ENCODE measurements at places on chromosomes 2 and 18.

- no peak for DNase-seq
Measured at GRCh38 chr2:187117483-187117882, 268.5 kb upstream of the ZSWIM2 start.

DNA sequence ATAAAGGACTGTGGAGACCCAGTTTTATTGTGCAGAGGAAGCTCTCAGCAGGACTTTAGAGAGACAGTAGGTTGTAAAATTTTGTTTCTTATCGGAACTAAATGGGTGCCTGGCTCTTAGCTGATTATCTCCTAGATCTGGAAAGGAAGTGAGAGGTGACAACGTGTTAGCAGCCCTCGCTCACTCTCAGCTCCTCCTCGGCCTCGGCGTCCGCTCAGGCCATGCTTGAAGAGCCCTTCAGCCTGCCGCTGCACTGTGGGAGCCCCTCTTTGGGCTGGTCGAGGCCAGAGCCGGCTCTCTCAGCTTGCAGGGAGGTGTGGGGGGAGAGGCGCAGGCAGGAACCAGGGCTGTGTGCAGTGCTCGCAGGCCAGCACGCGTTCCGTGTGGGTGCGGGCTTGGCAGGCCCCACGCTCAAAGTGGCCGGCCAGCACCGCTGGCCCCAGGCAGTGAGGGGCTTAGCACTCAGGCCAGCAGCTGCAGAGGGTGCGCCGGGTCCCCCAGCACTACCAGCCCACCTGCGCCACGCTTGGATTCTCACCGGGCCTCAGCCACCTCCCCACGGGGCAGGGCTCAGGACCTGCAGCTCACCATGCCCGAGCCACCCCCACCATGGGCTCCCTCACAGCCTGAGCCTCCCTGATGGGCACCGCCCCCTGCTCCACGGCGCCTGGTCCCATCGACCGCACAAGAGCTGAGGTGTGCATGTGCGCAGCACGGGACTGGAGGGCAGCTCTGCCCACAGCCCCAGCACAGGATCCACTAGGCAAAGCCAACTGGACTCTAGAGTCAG lies 4.6 kb upstream of the MFF start:
- DNase-seq = no peak

DNA sequence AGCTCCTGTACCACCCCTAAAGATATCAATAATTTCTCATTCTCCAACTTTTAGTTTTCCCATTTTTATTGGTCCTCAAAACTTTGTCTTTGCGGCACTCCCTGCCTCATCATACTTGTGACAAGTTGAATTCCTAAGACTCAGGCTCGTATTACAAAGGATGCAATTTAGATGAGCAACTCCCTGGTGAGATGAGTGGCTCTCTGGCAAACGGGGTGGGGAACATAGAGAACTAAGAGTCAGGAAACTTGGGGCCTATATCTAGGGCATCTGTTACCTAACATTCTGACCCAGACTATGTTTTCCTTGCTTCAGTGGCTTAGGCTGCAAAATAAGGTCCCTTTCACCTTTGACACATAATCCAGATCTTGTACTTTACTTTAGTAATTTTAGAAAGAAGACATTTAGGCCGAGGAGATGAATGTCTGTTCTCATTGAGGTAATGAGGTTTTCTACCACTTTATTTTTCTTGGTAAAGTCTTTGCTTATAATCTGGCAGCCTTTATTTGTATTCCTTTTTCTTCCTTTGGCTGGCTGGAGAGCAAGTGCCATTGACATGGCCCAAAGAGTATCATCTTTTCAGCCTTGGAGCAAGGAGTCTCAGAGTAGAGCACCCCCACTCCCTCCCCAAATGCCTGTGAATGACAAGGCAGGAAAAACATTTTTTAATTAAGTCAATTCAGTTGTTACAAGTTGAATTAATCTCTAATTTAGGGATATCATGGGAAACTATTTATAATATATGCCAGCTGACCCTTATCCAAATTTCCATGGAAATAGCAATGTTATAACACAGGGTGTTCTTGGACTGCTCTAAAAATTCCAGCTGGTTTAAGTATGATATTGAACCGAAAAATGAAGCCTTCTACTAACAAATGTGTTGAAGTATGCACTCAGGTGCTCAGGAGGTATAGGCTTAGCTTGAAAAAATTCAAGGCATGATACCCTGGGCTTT lies 15.2 kb downstream of the TSPYL6 start:
- DNase-seq = no peak

DNA sequence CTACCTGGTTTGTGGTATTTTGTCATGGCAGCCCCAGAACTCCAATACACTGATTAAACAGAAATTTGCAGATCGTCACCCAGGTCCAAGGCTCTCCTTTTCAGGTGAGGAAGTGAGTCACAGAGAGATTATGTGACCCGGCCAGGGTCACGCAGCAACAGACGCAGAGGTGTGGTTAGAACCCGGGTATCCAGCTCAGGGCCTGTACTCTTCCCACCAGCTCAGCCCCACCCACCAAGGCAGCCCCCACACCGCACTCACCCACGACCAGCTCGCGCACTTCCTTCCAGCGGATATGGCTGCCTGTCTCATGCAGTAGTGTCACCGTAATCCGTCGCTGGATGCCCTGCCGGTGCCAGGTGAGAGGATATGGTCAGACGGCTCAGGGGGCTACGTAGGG lies 48.1 kb downstream of the AQP12A start:
- DNase-seq = no peak

DNA sequence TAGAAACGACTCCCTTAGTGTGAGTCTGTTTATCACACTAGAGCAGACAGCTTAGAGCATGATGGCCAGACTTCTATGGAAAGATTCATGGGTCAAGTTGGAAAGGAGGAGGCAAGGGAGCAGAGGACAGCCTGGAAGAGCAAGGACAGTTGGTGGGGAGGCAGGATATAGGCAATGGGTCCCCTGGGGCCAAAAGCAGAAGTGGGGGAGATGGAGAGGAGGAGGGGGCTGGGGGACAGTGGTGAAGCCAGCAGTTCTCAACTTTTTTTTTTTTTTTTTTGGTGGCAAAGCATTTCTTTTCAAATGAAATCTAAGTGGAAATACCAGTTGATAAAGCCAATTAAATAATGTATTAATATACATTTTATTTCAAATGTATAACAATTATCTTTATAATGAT lies 197.9 kb downstream of the HRH4 start:
- no peak for DNase-seq

GRCh38 chr2:37472959-37473358 lies 128.5 kb downstream of the QPCT start:
- DNase-seq = no peak

DNA sequence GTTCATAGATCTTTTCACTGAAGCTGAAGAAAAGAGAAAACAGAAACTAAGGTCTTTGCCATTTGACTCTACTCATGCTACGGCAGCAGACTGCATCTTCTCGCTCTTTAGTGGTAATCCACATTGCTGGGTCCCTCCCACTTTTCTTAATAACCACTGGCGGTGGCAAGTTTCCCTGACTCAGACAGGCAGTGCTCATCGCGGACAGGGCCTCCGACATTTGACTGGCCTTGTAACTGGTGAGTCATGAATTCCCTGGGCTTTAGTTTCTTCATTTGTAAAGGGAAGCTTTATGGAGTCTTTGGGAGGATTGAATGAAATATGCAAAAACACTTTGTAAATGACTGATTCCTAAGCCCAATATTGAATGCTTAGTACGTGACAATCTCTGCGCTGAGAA lies 238.2 kb upstream of the RBBP8 start:
- no peak for DNase-seq

- no peak for DNase-seq
Measured at GRCh38 chr2:227703961-227704360, 13.9 kb downstream of the SLC19A3 start.

DNA sequence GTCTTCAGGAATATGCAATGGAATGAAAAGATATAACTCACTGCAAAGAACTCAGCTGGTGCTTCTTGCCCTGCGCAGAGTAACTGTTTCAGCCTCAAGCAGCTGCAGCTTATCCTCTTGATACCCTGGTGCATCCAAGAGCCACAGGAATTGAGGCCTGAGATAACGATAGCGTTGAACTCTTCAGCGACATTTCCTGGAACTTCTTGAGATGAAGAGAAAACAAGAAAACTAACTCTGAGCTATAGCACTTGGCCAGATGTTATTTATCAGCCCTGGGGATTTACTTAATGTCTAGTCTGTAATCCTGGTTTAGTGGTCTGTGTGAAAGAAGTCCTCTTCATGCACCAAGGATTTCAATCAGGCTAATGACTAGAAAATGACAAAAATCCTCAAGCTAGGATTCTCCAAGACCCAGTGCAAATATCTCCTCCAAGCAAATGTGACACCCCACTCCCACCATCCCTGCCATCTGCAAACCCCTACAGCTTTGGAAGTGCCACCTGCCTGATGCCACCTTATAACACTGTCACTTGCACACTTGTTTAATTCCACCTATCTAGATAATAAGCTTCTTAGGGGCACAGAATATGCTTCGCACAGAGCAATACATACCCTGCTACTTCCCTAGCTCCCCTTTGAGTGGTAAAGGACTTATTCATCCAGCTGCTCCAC lies 40.6 kb downstream of the EHD3 start:
- no peak for DNase-seq

GRCh38 chr2:174881678-174882077 lies 117.4 kb upstream of the CHRNA1 start:
- DNase-seq = no peak

DNA sequence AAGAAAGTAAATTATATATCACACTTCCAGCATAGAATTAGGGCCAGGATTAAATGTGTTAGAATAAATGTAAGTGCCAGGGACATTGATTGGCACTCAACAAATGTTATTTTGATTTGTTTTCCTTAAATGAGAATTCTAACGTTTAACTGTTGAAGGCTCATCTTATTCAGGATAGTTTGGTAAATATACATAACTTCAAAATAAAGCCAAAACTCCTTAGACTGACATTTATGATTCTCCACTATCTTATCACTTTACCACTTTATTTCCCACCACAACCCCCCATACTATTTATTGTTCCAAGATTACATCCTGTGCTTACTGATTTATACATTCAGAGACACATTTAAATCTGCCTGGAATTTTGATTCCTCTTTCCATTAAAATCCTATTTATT lies 769.5 kb upstream of the CDH2 start:
- DNase-seq = no peak

DNA sequence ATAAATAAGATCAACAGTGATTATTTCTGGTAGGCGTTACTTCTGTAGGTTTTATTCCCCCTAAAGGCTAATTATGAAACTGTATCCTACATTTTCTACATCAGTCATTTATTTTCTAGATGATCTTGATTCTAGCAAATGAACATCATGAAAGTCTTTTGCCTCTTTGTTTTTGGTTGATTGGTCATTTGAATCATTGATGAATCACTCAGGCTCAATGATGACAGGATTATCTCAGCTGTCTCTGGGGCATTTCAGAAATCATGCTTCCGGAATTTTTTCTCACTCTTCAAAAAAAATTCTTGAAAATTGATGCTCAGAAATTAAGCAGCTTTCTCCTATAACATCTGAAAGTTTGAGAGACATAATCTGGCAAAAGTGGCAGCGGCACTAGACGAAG lies 298.9 kb upstream of the TCF4 start:
- no peak for DNase-seq

DNA sequence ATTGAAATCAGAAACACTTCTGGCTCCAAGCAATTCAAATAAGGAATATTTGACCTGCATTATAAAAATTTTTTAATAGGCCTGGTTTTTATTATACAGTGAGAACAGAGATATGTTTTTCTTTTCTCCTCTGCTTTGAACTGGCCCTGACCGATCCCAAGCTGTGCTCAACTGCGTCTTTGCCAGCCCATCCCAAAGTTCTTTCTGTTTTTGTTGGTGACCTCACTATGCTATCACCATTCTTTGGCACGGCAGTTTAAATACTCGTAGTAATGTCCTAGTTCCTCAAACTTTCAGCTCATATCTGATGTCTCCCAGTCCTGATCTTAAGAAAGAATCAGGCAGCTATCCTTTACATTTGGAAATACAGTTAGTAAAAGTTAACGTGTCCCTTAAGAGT lies 42.3 kb upstream of the NETO1 start:
- DNase-seq = no peak

DNA sequence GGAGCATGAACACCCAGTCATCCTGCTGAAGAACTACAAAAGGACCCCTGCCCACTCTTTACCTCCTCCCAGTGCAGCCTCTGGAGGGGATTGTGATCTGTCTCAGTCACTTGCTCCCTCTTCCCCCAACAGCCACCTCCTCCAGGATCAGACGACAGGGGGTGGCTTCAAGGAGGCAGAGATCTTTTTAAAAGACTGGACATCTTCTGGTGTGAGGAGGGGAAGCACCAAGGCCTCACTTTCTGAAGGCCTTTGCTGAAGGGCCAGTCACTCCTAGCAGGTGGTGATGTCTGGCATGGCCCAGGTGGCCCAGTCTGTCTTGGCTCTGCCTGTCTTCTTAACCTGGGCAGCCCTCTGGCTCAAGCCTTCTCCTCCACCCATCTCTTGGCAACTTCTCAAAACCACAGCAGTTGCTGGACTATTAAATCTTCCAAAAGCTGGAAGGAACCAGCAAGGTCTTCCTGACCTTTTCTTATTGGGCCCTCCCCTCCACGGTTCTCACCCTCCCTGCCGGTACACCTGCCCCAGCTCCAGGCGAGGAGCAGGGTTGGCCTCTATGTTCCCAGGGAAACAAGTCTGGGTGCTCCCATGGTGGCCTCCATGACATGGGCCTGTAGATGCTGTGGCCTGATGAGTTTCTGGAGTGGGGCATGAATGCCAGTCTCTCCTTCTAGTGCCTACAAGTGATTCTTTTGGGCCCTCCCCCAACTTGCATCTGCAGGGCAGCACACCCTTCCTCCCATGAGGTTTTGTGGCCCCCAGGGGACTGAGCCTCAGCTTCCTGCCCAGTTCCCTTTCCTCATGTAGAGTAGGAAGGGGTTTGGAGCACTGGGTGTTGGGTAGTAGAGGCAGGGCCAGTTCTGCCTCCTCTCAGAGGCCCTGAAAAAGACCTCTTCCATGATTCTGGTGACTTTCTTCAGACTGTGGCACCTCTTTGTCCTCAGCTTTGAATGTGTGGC lies 5.0 kb upstream of the ATP6V1B1 start:
- no peak for DNase-seq

Measured in cerebellar nuclear complex (tissue), 1 donor.